ENCODE measurements at places on chromosomes 3 and 15. TPM values are rescaled to one million over a fixed set of nuclear protein-coding genes. Genes with fewer than 3 reads are reported as not detected.

ARNT2 gene
- total RNA-seq: 5.8 TPM

TMEM212 gene
- total RNA-seq: not detected

TMIE gene
- not detected for total RNA-seq

GALNT15 gene
- 64.1 TPM for total RNA-seq

BCHE gene
- 5.0 TPM for total RNA-seq

ABHD2 gene
- total RNA-seq: 190 TPM

TRPM1 gene
- total RNA-seq: not detected

GOLGA8T gene
- total RNA-seq: not detected

KLHL40 gene
- total RNA-seq: not detected

ST8SIA2 gene
- total RNA-seq: not detected

ITIH4 gene
- 2.7 TPM for total RNA-seq

P2RY12 gene
- not detected for total RNA-seq

SLC12A8 gene
- 26.0 TPM for total RNA-seq

TAGLN3 gene
- not detected for total RNA-seq

SHF gene
- 8.6 TPM for total RNA-seq

Data from Peyer's patch (tissue), 4 donors.